ENCODE measurements at places on chromosomes 3 and 15.

DNA sequence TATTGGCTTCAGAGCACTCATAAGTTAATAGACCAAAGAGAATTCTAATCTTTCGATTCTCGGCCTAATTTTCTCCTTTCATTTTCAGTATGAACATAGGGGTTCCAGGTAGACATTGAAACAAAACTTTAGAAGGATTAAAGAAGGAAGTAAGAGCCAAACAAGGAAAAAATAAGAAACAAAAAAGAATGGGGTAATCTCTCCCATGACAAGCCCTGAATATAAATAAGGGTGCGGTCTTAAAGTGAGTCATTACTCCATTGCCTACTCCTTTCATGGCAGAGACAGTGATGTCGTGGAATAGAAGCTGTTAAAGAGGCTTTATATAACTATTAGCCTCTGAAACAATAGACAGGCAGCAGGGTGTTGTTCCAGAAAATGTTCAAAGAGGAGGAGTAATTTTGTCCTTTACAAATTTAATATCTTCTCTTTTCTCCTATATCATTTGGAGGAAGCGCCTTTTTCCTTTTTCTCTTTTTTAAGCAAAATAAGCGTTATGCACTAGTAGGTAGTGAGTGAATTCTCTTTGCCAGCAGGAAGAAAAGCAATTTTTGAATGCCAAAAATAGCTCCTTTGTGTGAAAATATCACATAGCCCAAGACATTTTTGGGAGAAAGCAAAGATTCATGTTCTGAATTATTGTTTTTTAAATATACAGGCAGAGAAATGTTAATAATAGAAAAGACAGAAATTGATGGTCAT, 607.9 kb upstream of the KCNMB2 start:
- DNase-seq, result no peak

DNA sequence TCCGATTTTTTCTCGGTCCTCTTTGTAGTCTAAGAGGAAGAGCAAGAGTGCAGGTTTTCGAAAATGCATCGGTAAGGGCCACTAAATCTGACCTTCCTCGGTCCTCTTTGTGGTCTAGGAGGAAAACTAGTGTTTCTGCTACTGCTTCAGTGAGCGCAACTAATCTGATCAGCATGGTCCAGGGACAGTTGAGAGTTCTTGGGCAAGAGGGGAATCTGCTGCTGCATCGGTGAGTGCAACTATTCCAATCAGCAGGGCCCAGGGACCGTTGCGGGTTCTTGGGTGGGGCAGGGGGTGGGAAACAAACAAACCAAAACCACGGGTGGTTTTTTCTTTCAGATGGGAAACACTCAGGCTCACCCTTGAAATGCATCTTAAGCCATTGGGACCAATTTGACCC, 10.5 kb upstream of the OSBPL11 start:
- DNase-seq, result no peak

- no peak for DNase-seq
These were observed 6.7 kb upstream of the PIGZ start for GRCh38 chr3:196975349-196975748.

- DNase-seq, result no peak
These were observed 36.8 kb upstream of the GOLGA6L2 start for GRCh38 chr15:23483821-23484299.

GRCh38 chr3:9231937-9232336, 17.5 kb downstream of the SRGAP3 start:
- no peak for DNase-seq

Data from stimulated activated CD8-positive, alpha-beta memory T cell treated with anti-CD3 and anti-CD28 coated beads, Interleukin-7, amount 100 ng/mL, for 1 hour (primary cell).